ENCODE measurements at places on chromosomes 11 and 22.

- no peak for DNase-seq
Observed at GRCh38 chr11:93618371-93618770, 43.1 kb upstream of the CEP295 start.

DNA sequence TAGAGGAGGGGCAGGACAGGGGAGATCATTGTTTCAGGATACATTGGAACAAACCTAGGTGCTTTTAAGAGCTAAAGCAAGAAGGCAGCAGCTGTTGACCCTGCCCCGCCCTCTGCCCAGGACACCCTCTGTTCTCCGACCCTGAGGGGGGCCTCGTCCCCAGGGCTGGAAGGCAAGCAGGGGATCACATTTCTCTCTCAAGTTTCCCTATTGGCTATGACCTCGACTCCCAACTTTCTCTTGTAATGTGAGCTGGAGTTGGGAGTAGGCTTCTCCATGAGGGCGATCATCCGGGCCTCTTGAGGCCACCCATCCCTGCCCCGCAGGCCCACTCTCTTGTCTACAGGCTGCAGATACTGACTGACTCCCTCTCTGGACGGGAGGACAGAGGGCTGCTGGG, 37.7 kb downstream of the DSCAML1 start:
- no peak for DNase-seq

GRCh38 chr11:117305145-117305544, 10.9 kb downstream of the BACE1 start:
- DNase-seq: no peak

DNA sequence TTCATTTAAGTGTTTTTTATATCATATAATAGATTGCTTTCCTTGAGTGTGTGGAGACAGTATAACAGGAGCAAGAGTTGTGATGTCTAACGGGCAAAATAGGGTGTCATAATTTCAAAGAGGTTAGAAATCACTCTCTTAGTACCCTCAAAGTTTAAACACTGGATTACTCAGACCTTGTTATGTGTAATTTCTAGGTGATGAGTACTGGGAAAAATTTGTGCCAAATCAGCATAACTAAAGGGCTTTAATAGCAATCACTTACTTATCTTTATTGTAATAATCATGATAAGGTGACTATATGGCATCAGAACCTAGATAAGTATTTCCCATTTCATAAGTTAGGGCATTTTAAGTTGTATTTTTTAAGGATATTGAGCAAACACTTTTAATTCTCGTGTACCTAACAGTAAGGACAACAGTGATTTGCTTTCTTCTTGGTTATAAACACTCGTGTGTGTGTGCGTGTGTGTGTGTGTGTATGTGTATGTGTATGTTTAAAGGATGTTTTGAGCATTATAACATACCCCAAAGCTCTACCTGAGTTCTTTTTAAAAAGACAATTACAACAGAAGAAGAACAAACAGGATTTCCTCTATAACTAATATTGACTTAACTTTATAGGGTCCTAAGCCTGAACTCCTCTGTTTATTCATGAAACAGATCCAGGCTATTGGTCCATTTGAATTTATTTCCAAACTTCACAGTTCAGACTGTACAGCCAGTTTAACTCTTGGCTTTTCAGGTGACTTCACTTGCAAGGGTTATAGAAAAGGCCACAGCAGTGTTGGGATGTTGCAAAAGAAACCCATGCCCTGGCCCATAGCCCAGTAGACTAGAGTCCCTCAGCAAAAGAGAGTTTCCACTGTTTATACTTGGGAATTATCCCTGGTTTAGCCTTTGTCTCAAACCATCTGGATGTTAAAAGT, 23.7 kb upstream of the PDE3B start:
- no peak for DNase-seq

- no peak for DNase-seq
Observed at GRCh38 chr11:14554959-14555358, 34.8 kb upstream of the PSMA1 start.

DNA sequence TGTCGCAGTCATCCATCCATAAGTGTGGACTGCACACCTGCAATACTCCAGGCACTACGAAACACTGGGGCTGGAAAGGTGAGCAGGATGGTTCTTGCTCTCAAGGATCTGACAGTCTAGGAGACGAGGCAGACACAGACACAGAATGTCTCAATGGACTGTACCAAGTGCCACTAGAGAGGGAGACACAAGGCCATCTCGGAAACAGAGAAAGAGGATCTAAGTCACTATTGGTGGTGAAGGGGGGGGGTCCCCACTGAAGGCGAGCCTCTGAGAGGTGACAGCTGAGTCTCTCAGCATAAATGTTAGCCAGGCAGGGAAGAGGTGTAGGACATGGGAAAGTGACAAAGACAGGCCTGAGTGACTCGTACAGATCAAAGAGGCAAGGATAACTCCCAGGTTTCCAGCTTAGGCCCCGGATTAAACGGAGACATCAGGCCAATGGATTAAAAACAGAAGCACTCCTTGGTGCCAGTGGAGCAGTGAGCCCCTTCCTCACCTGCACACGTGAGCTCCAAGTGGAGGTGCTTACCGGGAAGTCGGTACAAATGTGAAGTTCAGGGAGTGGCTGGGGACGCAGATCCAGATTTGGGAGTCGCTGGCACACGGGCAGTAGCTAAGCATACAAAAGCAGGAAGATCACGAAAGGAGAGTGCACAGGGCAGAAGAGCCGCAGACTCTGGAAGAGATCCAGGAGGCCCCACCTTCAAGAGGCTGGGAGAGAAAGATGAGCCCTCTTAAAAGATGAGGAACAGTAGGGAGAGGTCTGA, 117.2 kb downstream of the MICAL3 start:
- no peak for DNase-seq

GRCh38 chr11:114176321-114176720, 116.8 kb downstream of the ZBTB16 start:
- no peak for DNase-seq

- DNase-seq: no peak
Observed at GRCh38 chr11:101617735-101618332, 34.0 kb upstream of the TRPC6 start.

- DNase-seq: no peak
Observed at GRCh38 chr11:105032495-105032894, 2.4 kb downstream of the CASP1 start.

GRCh38 chr22:17931400-17931825, 92.9 kb downstream of the MICAL3 start:
- DNase-seq: no peak

DNA sequence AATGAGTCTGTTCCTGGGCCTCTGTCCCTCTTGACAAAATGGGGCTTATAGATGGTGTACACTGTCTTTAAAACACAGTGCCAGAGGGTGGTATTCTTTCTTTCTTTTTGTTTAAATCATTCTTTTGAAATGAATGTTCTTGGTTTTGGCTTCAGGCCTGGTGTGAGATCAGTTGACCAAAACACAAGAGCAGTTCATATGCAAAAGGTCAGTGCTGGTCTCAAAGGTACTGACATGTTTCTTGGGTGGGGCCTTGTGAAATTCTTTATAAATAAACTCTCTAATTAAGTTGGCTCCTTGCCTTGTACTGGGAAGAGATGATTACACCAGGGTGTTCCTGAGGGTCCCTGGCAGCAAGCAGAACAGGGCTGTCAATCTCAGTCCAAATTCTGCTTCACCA, 110.0 kb downstream of the FBXO7 start:
- no peak for DNase-seq

DNA sequence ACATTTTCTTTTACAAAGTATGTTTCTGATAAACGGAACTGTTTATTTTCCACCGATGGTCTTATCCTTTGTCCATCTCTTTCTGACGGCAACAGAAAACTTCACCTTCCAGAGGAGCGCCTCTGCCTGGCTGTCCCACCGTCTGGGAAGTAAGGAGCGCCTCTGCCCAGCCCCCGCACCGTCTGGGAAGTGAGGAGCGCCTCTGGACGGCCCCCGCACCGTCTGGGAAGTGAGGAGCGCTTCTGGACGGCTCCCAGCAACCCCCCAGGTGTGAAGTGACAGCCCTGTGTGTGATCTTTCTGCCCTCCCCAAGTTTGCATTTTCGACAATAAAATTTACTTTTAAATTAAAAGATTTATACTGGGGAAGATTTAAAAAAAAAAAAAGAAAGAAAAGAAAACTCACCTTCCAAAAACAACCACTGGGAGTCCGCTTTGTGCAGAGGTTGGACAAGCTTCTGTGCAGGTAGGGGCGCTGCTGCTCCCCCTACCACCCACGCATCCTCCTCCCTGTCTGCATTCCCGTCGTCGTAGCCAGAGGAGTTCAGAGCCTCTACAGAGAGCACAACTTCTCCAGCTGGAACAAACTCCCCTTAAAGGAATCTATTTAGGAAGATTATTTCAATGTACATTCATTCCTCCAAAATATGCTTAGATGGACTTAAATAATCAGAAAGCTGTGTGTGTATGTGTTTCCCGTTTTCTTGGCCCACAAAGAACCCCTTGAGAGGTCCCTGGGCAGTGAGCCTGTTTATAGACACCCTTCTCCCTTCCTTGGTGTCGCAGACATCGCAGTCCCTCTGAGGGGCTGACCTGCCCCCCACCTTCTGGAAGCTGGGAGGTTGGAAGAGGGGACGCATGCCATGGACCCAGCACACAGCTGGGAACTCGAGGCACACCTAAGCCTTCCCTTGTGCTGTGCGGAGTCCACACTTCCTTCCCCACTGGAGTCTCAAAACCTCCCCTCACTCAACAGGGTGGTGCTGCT, 849 bp upstream of the APOBEC3B start:
- no peak for DNase-seq

- DNase-seq: no peak
Observed at GRCh38 chr11:44851496-44851895, 99.2 kb downstream of the TP53I11 start.

GRCh38 chr11:108558222-108558621, 35.3 kb downstream of the EXPH5 start:
- no peak for DNase-seq

DNA sequence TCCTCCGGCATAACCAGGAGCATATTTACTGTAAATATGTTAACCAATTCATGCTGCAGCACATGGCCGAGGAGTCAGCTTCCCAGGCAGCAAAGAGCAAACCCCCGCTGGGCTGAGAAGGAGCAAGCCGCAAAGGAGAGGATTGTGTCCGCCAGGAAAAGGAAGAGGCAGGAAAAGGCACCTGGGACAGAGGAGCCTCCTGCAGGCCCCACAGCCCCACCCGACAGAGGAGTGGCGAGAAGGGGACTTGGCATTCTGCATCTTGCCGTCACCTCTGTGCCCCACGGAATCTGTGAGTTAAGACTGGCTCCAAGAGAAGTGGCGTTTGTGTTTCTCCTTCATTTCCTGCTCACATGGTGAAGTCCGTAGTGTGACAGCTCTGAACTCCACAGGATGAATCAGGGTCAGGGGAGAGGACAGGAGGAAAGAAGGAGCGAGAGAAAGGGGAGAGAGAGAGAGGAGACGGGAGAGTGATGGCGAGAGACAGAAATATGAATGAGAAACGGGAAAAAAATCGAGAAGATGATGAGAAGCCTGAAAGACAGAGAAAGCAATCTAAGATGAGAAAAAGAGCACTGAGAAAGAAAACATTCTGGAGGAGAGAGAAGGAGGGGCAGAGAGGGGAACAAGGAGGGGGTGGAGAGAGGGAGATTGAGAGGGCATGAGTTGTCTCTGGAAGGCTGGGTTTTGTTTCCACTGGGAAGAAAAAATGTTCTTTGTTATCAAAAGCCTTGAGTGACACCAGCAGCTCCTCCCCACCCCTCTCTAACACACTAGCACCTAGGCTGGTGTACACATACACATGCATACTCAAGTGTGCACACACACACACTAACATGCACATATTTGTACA, 489.6 kb downstream of the MN1 start:
- DNase-seq: no peak

DNA sequence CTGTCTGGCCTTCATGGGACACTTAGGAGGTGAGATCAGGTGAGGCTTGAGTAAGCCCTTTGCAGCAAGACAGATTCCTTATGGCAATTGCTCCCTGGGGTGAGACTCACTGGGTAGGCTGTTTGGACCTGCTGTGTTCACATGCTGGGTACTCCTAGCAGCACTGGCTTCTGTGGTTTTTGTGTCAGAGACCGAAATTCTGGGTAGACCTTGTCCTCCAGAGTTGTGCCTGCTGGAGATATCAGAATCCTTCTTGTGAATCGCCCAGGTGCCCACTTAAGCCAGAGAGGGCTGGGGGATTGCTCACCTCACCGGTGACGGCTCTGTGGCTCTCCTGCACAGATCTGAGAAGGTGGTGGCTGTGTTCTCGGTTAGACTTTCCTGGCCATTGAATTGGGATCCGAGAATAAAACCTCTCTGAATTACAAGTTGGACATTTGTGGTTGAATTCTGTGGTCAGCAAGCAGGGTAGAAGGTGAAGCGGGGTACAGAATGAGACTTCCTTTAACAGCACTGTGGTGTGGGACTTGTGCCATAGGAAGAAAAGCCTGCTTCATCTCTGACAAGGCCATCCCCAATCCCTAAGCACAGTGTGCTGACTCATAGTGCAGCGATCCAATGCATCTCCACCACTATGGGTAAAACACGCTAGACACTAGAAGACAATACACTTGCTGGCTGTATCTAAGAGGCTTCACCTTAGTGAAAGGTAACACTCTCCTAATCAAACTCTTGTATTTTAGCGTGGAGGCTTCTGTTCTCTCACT, 52.5 kb upstream of the TTC12 start:
- no peak for DNase-seq

DNA sequence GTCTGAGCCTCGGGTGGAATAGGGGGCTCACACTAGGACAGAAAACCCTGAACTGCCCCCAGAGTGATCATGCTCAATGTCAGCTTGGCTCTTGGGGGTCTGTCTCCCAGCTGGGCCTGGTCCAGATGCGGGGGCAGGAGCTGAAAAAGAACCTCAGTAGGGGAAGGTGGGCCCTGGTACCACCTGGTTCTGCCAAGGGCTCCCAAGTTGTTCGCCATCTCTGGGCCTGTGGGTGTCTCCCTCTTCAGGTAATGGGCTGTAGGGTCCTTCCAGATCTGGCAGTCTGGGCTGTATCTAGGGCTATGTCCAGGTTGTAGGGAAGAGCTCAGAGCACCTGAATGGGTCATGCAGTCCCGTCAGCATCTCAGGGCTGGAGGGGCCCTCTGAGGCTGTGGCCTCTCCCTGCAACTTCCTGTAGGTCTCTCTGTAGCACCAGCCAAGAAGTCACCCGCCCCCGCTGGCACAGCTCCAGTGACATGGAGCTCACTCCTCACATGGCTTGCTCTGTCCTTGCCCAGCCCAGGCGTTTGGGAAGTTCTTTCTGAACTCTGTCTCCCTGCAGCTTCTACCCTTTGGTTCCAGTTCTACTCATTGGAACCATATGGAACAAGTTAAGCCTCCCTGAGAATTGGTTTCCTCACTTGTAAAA, 33.0 kb upstream of the SOX10 start:
- no peak for DNase-seq

DNA sequence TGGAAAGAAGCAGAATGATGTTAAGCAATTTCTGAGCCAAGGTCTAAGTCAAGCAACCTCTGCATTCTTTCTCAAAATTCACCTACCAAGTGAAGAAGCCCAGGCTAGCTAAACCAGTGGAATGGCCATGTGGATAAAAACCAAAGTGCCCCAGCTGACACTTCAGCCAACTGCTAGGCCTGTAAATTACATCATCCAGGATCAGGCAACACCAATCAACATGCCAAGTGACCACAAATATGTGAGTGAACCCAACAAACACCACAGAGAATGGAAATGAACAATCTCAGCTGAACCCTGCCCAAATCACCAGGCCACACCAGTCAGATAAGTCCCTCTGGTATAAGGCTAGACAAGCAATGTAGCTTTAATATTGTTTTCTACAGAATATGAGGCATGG, 25.1 kb upstream of the FJX1 start:
- DNase-seq: no peak
